CD4-positive, alpha-beta T cell (primary cell): ENCODE measurements at places on chromosomes 3 and 15. TPM values are rescaled to one million over a fixed set of nuclear protein-coding genes. Genes with fewer than 3 reads are reported as not detected.

The TICRR gene
- 0.06 TPM for total RNA-seq

The UACA gene
- total RNA-seq, result 1.1 TPM

DNA sequence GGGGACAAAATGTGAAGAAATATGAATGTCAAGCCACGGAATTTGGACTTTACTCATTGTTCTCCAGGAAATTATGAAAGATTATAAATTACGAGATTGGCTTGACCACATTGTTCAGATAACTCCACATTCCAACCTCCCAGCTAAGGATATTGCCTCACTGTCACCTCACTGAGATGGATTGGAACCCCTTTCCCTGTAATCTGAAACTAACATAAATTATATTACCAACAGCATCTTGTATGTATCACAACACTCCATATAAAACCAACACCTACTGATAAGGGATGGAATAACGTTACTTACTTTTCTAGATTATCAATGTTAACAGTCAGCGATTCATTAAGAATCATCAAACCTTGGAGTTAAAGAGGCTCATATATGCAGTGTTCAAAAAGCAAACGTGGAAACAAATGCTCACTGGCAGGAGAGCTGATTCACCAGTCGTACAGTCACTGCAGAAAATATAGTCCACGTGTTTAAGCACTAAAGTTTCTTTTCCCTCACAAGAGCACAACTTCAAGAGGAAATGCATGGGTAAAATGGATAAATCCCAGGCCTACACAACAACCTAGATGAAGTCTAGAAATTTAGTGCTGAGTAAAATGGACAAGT, 451.5 kb downstream of the FGF12 start:
- H3K36me3 ChIP-seq, result no peaks in the 10 kb centered on the region
- no peaks in the 10 kb centered on the region for H3K27me3 ChIP-seq
- DNase-seq, result no peak
- H3K4me3 ChIP-seq, result no peak overlapping the region
- no peaks in the 10 kb centered on the region for H3K4me1 ChIP-seq

DNA sequence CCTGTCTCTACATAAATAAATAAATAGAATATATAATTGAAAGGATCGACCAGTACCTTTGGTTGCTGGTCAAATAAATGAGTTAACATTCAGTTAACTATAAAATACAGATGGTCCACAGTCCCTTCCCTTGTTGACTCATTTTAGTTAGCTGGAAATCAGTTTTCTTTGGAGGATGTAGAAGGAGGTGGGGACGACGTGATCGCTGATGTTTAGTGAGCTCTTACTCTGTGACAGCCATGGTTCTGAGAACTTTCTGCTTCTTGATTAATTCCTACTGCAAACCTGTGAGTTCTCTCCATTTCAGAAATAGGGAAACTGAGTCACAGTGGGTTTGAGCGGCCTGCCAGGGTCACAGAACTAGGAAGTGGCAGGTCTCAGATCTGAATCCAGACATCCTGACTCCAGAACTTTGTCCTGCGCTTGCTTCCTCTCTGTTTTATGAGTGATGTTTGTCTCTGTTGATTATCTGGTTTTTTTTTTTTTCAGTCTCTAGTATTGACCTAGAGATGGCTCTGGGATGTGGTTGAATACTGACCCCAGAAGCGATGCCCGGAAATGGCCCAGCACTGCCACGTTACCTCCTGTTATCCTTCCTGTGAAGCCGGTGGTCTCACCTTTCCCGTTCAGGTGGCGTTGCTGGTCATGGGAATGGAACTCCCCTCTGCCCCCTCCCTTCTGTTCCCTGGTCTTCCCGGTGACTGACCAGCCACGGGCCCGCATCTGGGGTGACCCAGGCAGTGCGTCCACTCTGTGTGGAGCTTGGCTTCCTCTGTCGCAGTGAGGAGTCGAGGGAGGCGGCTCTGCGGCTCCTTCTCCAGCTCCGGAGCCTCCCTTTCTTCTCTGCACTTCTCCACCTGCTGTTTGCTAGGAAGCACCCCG, 18.2 kb downstream of the SYNM start:
- H3K27ac ChIP-seq, result no peak overlapping the region
- no peaks in the 10 kb centered on the region for H3K36me3 ChIP-seq
- no peak overlapping the region for H3K4me3 ChIP-seq
